ENCODE measurements at places on chromosomes 5 and 9.

- DNase-seq = peak; percentile 72
Measured at GRCh38 chr5:96336351-96336985, 96.6 kb downstream of the PCSK1 start.

DNA sequence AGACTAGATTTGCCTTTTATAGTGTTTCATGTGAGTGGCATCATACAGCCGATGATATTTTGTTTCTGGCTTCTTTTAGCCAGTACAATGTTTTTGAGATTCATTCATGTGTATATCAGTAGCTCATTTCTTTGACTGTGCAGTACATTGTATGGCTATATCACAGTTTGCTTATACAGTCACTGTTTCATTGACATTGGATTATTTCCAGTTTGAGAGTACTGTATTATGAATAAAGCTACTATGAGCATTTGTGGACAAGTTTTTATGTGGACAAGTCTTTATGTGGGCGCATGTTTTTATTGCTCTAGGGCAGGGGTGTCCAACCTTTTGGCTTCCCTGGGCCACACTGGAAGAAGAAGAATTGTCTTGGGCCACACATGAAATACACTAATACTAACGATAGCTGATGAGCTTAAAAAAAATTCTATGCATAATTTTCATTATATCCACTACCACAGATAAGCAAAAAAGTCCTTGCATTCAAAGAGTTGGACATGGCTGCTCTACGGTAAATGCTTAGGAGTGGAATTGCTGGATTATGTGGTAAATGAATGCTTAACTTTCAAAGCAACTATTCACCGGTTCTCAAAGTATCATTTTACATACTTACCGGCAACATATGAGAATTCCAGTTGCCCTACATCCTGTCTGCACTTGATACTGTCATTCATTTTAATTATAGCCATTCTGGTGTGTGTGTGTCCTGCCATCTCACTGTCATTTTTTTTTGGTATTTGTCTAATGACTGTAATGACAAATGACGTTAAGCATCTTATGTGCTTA is 177.8 kb downstream of the RGS3 start:
- no peak for DNase-seq

GRCh38 chr5:44862808-44863207 is 54.1 kb downstream of the MRPS30 start:
- DNase-seq = no peak

- no peak for DNase-seq
Measured at GRCh38 chr9:123542435-123543225, 186.6 kb downstream of the CRB2 start.

DNA sequence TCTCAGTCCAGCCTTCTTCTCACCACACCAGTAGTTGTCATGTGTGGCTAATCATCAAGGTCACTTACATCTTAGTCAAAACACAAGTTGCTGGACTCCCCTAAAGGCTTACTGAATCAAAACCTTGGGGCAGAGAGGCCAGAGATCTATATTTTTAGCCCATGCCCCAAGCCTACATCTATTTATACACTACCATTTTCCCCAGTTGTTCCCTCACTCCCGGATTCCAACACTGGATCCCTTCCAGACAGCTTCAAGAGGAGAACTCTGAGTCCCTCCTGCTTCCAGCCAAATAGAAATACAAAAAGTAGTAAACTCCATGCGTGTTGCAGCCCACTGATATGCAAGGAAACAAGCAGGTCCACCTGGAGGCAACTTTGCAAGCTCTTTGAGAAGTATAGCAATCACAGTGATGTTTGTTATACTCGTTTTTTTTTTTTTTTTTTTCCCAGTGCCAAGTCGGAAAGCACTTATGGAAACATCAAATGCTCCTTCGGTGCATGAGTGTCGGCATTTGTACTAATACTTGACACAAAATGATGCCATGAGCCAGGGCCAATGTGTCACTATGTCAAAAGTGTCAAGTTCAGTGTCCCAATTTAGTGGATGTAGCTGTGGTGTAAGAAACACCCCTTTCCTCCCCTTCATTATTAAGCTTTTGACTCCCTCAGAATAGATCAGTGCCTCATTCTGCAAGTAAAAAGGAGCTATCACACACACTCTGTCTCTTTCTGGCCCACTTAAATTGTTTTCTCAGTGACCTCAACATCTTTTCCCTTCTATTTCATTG is 594.2 kb upstream of the SGCD start:
- no peak for DNase-seq

GRCh38 chr5:109522404-109522803 is 112.6 kb upstream of the PJA2 start:
- no peak for DNase-seq

DNA sequence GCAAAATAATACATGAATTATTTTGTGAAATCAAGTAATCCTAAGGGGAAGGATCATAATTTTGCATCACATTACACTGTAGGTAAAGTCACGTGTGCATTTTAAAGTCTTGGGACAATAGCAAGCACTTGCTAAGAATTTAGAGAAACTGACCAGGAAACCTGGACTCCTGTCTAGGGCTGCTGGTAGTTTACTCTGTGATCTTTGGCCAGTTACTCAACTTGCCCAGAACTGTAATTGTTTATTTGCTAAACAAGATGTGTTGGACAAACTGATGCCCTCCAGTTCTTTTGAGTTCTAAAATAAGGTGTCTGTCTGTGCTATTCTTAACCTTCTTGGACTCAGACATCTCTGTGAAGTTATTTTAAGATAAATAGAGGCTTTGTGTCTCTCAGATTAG is 594.8 kb upstream of the DMAC1 start:
- DNase-seq = no peak

DNA sequence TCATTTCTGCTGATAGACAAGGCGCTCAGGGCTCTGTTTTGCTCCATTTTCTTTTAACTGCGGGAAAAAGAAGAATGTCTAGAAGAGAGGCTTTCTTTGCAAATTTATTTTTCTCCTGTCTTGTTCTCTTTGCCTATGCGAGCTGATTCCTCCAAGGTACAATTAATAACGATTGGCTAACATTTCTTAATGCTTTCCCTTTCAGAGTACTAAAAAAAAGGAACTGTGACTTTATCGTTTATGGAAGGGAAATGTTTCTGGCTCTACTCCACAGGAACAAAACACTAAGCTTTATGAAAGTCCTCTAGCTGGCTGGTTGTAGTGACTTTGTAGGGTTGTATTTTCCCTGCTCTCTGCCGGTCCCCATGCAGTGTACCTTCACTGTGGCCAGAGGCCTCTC is 11.7 kb downstream of the NSG2 start:
- no peak for DNase-seq

GRCh38 chr9:134396258-134396742 is 70.0 kb downstream of the RXRA start:
- DNase-seq = no peak

DNA sequence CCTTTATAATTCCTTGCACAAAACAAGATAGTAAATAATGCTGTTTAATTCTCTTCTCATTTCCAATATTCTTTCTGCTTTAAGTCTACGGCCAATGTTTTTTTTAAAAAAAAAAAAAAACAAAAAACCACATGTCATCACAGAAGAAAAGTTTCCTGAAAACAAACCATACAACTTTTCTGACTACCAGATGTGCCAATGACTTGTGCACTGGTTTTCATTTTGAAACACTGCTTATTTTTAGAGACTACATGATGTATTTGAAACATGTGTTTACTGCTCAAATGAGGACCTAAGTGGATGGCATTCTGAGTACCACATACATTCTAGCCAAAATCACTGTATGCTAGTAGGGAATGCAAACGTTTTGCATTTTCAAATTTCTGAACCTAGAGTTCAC is 167.9 kb downstream of the GLIS3 start:
- no peak for DNase-seq

GRCh38 chr5:81908771-81909170 is 63.1 kb upstream of the ATG10 start:
- DNase-seq = no peak

DNA sequence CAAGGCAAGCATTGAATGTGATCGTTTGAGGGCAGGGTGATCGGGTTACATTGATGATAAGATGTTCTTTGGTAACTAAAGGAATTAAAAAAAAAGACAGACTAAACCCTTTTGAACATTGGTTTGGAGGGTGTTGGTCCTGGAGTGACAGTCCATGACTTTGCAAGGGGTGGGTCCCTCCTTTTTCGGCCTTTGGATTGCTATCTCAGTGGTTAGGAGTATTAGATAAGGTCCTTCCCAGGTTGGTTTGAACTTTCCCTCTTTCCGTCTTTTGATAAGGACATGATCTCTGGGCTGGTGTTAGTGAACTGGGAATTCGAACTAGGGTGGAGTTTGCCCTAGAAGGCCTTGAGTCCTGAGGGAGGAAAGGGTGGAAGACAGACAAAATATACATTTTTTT is 5.4 kb upstream of the ABO start:
- no peak for DNase-seq

- DNase-seq = no peak
Measured at GRCh38 chr5:14706615-14707021, 42.1 kb downstream of the OTULIN start.

DNA sequence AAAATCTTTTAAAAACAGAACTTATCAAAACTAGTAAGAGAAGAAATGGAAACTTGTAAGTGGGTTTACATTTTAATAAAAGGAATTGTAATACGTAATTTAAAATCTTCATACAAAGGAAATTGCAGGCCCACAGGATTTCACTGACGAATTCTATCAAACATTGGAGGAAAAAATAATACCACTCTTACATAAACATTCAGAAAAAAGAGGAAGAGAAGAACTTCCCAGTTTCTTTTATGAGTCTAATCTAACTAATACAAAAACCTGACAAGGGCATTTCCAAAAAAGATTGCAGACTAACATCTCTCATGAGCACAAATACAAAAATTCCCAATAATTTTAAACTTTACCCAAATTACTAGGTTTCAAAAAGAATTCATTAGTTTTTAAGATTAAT is 149.0 kb downstream of the RANBP17 start:
- DNase-seq = no peak

- DNase-seq = peak; percentile 29
Measured at GRCh38 chr9:36625006-36625615, 52.4 kb downstream of the MELK start.

DNA sequence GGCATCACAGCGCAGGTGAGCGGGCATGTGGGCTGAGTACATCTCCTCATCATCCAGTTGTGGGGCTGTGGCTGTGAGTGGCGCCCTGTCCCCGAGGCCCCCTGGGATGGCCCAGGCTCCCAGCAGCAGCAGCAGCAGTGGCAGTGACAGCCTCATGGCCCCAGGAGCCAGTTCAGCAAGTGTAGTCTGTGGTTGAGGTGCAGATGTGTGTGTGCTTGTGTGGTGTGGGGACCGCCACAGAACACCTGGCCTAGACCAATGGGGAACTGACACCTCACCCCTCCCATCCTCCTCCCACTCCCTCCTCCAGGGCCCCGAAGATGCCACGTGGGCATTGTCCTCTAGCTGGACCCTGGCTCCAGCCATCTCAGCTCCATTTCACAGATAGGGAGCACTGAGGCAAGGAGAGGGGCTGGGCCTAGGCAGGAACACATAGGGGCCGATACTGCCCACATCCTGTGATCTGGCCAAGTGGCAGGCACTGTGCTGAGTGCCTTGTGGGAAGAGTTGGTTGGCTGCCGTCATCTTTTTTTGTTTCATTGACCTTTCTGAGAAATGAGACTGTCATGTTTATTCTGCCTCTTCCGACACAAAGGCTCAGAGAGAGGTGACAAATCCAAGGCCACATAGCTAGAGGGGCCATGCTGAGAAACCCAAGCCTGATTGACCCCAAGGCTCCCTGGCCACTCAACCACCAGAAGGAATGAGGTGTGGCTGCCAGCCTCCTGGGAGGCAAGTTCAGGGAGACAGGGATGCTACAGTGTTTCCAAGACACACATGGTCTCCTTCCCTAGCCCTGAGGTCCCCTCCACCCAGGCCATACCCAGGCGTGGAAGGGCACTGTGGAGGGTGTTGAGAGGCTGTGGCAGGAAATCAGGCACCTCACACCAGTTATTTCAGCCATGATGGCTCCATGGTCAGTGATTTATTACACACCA is at the start of gene MZB1:
Gene MZB1 (minus strand): TSS at position 213 of the 938 bp plus-strand sequence. CDS start 57 bp downstream, at position 156.
- DNase-seq = no peak

DNA sequence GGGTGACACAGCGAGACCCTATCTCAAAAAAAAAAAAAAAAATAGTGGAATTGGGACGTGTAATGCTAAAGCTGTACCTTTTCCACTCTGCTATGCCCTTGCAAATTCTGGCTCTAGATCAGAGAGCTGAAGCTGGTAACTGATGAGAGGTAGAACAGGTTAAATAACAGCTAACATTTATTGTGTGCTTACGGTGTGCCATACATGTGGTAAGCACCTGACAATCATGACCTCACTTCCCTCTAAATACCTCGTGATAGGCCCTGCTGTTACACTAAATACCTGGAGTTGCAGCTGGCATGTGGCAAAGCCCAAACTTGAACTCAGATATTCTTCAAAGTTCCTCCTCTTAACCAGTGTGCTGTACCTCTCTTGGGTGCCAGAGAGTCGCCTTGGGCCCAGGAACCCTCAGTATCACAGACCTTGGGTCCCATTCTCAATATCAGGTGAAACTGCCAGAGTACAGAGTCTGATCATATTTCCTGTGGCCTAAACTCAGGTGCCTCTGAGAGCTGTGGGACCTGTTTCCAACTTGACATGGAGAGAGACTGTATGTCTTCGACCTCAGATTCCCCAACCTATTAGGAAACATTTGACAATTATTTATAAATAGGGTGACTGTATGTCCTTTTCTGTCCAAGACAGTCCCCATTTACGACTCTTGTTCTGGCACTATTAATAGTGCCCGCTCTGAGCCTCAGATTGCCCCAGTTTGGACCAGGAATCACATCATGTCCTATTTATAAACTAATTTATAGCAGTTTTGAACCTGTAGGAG is 4.8 kb downstream of the ARL10 start:
- DNase-seq = no peak

DNA sequence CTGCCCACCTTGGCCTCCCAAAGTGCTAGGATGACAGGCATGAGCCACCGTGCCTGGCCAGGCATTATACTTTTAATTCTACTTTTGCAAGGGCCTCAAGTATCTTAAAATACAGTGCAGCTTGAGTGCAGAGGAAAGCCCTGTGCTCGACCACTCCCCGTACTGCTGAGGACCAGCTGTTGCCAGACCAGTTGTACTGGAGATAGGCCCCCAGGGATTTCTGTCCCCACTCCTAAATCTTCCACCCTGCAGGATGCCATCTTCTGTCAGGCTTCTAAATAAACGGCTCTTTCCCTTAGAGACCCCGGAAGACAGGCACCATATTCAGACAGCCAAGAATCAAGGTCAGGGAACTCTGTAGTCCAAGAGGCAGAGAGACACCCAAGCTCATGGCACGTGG is 16.6 kb upstream of the PSMD5 start:
- DNase-seq = no peak

- no peak for DNase-seq
Measured at GRCh38 chr9:124183772-124184171, 74.0 kb upstream of the NEK6 start.

DNA sequence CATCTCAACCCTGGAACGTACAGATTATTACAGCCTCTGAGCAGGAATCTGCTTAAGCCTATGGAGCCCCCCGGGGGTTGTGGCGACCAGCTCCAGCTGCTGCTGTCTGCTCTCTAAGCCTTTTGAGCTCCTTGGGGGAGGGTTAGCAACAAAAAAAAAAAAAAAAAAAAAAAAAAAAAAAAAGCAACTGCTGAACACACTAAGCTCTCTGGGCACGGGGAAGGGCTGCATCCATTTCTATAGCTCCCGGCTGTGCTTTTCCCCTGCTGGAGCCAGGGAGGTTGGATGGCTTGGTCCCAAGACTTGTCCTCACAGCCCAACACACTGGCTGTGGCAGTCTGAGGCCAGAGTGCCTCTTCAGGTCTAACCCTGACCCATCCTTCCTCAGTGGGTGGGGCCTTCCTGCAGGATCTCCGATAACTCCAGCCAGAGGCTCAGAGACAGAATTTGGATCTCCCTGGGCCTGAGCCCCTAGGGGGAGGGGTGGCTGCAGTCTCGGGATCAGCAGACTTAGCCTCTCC is 82.1 kb downstream of the FBN2 start:
- DNase-seq = no peak
